ENCODE measurements at places on chromosomes 3 and 15. TPM values are rescaled to one million over a fixed set of nuclear protein-coding genes. Genes with fewer than 3 reads are reported as not detected.

The PAQR9 gene
- 2.9 TPM for polyA plus RNA-seq

- DNase-seq, result no peak
Measured at GRCh38 chr3:165859061-165859460, 21.8 kb upstream of the BCHE start.

GRCh38 chr15:90097475-90097874 lies 4.8 kb downstream of the IDH2 start:
- no peak for DNase-seq

GRCh38 chr3:83843716-83844115 lies 1115.1 kb upstream of the CADM2 start:
- no peak for DNase-seq

The P3H2 gene
- 9.7 TPM for polyA plus RNA-seq

GRCh38 chr3:54670201-54671000 lies 257.5 kb downstream of the LRTM1 start:
- DNase-seq, result no peak

GRCh38 chr3:171038342-171038741 lies 11.8 kb upstream of the SLC2A2 start:
- DNase-seq, result no peak

The SPTBN5 gene
- polyA plus RNA-seq, result 4.2 TPM

GRCh38 chr3:196969660-196970546 lies 1.3 kb upstream of the PIGZ start:
- peak; percentile 74 for DNase-seq

DNA sequence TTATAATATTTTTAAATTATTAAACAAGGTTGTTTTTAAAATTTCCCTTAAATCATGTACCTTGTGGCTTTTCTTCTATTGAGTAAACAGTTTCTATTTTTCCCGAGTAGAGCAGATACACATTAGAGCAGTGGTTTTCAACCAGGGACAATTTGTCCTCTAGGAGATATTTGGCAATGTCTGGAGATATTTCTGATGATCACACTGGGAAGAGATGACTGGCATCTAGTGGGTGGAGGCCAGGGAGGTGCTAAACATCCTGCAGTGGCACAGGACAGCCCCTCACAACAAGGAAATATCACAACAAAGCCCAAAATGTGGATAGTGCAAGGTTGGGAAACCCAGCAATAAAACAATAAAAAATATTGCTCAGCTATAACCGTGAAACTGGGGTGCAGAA lies 113.0 kb upstream of the PTPRG start:
- DNase-seq, result no peak

The PEX11A gene
- polyA plus RNA-seq, result 12.7 TPM

- no peak for DNase-seq
Measured at GRCh38 chr3:97996988-97997387, 24.8 kb upstream of the RIOX2 start.

DNA sequence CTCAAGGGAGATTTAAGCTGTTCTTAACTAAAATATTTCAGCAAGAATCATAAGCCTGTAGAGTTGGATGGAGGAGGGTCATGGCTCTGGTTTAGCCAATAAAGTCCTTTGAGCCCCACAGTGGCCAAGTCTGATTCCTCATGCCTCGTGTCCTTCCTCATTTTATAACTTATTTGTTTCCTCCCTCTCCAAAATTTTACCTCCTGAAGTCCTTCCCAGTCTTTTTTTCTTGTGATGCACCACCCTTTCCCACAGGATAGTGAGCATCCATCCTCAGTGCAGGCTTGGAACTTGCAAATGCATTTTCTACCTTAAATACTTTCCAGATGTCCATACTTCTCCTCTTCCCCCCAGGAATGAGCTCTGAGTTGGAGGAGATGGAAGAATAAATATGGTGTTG lies 162.7 kb upstream of the AGTR1 start:
- DNase-seq, result no peak

- no peak for DNase-seq
Measured at GRCh38 chr15:29740692-29741311, 81.5 kb downstream of the TJP1 start.

DNA sequence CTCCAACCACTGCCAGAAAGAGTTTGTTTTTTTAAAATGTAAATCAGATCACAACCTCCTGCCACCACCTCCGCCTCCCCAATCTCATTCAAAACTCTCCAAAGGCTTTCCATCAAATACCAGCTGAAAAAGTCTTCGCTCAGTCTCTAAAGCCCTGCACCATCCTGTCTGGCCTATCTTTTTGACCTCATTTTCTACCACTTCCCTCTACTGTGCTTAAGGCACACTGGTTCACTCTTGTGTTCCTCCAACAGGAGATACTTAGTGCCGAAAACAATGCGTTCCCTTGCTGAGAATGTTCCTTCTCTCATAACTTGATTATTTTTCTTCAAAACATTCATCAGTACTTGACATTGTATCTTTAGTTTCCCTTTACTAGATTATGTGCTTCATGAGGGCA lies 3.5 kb downstream of the BTBD1 start:
- DNase-seq, result no peak

- no peak for DNase-seq
Measured at GRCh38 chr3:16498130-16498890, 15.2 kb downstream of the RFTN1 start.

- DNase-seq, result no peak
Measured at GRCh38 chr15:80710635-80711554, 15.8 kb downstream of the ABHD17C start.

DNA sequence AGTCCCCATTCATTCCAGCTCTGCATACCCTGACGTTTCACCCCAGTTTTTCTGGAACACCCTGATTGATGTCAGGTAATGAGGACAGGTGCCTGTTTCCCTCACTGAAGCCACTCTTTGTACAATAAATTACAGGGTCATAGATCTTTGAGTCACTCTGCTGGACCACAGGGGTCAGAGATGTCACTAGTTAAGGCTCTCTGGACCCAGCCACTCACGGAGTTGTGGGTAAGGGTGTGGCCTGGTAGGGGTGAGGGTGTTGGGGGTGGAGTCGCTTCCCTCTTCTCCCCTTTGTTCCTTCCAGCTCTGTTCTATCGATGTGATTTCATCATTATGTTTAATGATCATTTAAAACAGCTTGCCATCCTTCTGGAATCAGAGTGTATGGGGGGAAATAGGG lies 512 bp downstream of the IQCF5 start:
- DNase-seq, result no peak

GRCh38 chr3:120498556-120499346 lies 48.0 kb upstream of the FSTL1 start:
- no peak for DNase-seq

The CHRFAM7A gene
- polyA plus RNA-seq, result 8.3 TPM

The SNTN gene
- 0.55 TPM for polyA plus RNA-seq
